Lower leg skin (tissue), 4 donors: ENCODE measurements at places on chromosomes 11 and 22. TPM values are rescaled to one million over a fixed set of nuclear protein-coding genes. Genes with fewer than 3 reads are reported as not detected.

GRCh38 chr22:30078320-30079311 is 1.6 kb upstream of the HORMAD2 start:
- DNase-seq = no peak

DNA sequence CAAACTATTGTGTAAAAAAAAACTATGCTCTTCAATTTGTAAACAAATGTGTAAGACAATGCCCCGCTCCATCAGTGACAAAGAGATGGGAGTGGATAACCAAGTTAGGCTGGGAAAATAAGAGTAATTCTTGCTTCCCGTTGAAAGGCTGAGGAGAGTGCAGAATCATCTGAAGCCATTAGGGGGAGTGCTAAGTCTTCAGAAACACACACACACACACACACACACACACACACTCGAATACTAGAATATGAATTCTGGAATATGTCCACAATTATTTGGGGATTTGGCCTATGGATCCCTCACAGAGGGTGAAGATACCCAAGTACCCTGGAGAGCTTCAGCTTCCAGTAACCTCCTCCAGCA is 27.8 kb upstream of the ROBO3 start:
- DNase-seq = no peak

DNA sequence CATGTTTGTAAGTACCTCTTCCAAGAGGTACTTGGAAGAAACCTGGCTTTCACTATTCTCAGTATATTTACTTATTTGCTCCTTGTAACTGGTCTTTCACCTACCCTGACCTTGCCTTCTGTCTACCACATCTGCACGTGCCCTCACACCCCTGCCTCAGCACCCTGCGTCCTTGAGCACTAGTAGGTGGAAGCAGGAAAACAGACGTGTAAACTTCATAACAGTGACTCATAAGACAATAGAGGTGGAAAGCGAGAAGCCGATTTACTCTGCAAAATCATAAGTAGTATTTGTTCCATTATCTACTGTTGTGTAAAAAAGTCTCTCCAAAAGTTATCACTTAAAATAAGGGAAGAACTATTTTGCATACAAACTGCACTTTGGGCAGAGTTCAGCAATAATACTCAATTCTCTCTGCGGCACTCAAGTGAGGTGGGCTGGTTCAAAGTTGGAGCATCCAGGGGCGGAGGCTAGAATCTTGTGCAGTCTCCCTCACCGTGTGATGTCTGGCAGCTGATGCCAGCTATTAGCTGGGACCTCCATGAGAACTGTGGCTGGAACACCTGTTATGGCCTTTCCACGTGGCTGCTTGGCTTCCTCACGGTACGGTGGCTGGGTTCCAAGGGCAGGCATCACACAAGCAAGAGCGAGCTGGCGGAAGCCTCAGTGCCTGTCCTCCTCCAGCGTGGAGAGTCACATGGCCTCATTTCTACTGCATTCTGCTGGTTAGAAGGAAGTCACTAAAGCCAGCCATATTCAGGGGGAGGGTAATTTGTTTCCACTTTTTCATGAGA is 30.4 kb downstream of the PACS1 start:
- DNase-seq = peak; percentile 91

DNA sequence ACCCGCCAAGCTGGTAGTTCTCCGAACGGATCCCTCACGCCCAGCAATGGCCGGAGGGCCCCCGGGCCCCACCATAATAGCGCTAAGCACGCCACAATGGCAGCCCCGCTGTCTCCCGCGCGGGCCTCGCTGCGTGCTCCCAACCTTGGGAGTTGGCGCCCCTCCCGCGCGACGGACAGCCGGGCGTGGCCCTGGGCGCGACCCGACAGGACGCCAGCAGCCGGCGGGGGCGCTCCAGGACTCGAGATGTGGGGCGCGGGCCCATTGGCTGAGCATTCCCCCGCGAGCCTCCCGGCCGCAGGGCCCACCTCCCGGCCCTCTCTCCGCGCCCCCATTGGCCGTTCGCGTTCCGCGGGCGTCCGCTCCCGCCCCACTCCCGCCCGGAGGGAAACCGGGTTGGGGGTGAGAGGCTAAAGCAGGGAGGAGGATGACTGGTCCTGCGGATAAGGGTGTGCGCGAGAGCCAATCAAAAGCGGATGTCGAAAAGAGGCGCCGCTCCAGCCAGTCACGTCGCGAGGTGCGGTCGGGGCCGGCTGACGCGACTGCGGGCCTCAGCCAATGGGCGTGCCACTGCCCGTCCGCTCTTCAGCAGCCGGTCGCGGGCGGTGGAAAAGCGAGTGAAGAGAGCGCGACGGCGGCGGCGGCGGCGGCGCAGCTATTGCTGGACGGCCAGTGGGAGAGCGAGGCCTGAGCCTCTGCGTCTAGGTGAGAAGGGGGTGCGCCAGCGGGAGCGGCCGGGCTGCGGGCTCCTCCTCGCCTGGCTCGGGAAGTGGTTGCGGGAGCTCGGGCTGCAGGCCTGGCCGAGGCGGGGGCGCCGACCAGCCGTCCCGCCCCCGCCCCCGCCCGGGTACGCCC is at the start of gene FAR1:
FAR1 (plus strand) TSS at position 567 of the 855 bp plus-strand sequence. CDS start 26,098 bp downstream, outside the sequence.
- DNase-seq = peak; percentile 99

GRCh38 chr22:50190182-50190940 is 4.6 kb downstream of the TRABD start:
- peak; percentile 95 for DNase-seq

The TMEM151A gene
- total RNA-seq = not detected

The PIM3 gene
- total RNA-seq = 149 TPM
